ENCODE measurements at places on chromosomes 5 and 9.

DNA sequence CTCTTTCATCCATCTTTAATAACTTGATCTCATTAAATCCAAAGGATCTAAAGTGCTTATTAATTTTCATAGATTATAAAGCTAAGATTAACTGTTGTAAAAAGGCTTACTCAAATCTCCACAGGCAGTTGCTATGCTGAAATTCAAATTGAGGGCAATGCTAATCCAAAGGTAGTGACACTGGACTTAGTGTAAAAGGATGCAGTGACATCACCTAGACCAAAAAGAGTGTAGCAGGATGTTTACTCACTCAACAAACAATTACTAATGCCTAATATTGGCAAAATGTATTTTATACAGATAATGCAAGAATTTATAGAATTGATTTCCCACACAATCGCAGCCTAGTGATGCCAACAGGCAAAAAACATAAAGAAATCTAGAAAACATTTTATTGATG, 756.2 kb downstream of the CDH9 start:
- H3K4me3 ChIP-seq, result no peak overlapping the region
- no peaks in the 10 kb centered on the region for H3K36me3 ChIP-seq
- H3K27me3 ChIP-seq, result no peaks in the 10 kb centered on the region
- no peak overlapping the region for H3K27ac ChIP-seq
- no peaks in the 10 kb centered on the region for H3K4me1 ChIP-seq

DNA sequence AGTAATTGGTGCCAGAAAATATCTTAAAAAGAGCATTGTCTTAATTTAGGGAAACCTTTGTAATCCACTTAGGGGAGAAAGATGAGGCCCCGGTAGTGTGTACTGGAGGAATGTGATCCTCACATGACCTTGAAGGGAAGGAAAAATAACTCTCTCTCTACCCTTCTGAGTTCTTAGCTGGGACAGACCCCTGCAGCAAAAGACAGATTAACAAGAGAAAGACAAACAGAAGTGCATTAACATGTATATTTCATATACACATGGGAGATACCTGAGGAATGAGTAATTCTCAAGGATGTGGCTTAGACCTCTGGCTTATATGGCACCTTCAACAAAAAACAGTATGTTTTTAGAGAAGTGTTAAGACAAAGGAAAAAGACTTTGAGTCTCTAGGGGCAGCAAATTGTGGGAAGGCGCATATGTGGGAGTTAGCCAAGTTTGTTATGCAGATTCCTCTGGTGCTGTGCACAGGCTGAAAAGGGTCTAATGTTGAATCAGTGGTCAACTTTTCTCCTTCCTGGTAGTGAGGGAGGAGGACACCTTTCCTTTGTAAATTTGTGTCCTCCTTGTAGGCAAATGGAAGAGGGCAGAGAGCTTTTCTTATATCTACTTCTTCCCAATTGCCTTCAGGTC, 138.8 kb downstream of the LRRC70 start:
- H3K4me3 ChIP-seq, result no peak overlapping the region
- H3K4me1 ChIP-seq, result no peaks in the 10 kb centered on the region
- no peak overlapping the region for H3K27ac ChIP-seq
- no peaks in the 10 kb centered on the region for H3K27me3 ChIP-seq

DNA sequence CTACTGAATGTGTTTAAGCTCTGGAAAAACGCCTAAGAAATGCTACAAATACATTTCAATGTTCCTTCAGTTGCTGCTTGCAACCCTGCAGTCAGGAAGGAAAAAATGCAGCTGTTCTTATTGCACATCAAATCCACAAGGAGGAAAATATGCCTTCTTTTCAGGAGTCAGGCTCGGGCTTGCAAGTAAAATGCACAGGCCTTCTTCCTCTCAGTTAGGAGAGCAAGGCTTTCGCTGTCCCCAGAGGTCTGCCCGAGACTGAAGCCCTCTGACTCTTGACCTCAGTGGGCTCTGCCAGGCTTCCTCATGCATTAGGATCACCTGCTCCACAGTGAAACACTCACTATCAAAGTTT, 899 bp upstream of the SHC3 start:
- DNase-seq, result no peak
- H3K36me3 ChIP-seq, result no peaks in the 10 kb centered on the region
- H3K27me3 ChIP-seq, result peaks cover 21% of the 10 kb centered on the region

GRCh38 chr9:96618209-96619123, 1.2 kb downstream of the CDC14B start:
- peak overlapping the region; percentile 84 for H3K4me3 ChIP-seq
- H3K27me3 ChIP-seq, result no peaks in the 10 kb centered on the region
- H3K27ac ChIP-seq, result peak overlapping the region; percentile 35

- no peaks in the 10 kb centered on the region for H3K27me3 ChIP-seq
- no peak overlapping the region for H3K27ac ChIP-seq
- no peak for DNase-seq
- H3K4me3 ChIP-seq, result no peak overlapping the region
Observed at GRCh38 chr5:91229031-91229727, 153.9 kb downstream of the ARRDC3 start.

GRCh38 chr5:125673359-125673950, 749.8 kb upstream of the GRAMD2B start:
- no peak overlapping the region for H3K27ac ChIP-seq
- H3K27me3 ChIP-seq, result no peaks in the 10 kb centered on the region
- DNase-seq, result no peak
- no peak overlapping the region for H3K4me3 ChIP-seq
- H3K36me3 ChIP-seq, result no peaks in the 10 kb centered on the region
- H3K4me1 ChIP-seq, result 0 out of 2 replicates have a peak, but pooled peaks cover 6% of the 10 kb centered on the region

DNA sequence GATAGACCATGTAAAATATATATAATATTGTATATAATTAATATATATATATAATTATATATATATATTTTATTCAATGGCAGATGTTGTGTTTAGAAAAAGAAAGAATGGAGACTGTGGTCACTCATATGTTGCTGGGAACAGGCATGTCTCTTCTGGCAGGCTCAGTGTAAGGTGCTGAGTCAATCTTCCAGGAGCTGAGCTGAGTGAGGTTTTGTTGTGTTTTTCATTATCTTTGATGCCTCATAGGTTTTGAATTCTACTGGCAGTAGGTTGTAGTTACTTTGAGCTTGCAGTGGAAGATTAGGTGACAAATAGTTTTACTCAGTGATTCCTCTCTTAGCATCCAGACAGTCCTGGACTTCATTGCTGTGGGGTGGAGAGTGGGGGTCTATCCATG, 561.3 kb downstream of the IRX1 start:
- H3K27ac ChIP-seq, result no peak overlapping the region
- H3K36me3 ChIP-seq, result no peaks in the 10 kb centered on the region
- no peaks in the 10 kb centered on the region for H3K27me3 ChIP-seq
- no peaks in the 10 kb centered on the region for H3K4me1 ChIP-seq
- H3K4me3 ChIP-seq, result no peak overlapping the region
